ENCODE measurements at places on chromosomes 1 and 21. TPM values are rescaled to one million over a fixed set of nuclear protein-coding genes. Genes with fewer than 3 reads are reported as not detected.

DNA sequence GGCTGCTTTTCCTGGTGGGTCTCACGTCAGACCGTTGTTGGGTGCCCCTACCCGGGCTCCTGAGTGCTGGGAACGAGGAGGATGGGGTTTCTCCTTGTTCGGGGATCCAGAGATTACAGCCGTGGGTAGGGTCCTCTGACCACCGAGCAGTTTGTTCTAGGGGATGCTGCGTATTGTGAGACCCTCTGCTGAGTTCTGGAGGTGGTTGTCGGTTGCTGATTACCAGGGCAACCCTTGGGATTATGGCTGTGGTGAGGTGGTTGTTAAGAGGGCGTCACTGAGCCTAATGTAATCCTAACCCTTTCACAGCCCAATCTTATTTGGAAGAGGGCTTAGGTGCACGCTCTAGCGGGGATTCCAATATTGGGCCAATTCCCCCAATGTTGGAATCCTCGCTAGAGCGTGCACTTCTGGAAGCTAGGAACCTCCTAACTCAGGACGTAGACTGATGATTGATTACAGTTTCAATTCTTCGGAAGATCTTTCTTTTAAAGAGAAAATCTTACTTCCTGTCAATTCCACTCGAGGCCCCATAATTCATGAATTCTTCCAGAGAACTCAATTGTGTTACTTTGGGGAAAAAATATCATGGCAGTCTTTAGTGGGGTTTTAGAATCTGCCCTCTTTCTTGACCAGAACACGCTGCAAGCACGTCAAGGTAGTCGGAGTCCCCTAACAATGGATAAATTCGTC, 483 bp downstream of the TCEANC2 start:
- DNase-seq = no peak

DNA sequence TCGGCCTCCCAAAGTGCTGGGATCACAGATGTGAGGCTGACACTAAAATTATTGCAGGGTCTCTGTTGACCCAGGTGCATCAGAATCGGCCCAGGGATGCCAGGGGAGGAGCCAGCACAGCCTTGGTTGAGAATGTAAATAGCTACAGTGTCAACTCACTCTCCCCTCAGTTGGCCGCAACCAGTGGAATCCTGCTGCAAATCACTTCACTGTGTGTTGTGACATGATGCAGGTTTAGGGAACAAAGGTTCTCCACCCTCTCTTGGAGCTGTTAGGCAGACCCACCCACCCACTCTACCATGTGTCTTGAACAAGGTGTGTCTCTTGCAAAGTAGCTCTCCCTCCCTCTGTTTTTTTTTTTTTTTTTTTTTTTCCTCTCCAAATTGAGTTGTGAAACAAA, 60.5 kb upstream of the SOD1 start:
- no peak for DNase-seq

GRCh38 chr1:206506405-206507283, 687 bp upstream of the RASSF5 start:
- DNase-seq = no peak

GRCh38 chr1:12592496-12592895, 25.5 kb downstream of the DHRS3 start:
- DNase-seq = no peak

DNA sequence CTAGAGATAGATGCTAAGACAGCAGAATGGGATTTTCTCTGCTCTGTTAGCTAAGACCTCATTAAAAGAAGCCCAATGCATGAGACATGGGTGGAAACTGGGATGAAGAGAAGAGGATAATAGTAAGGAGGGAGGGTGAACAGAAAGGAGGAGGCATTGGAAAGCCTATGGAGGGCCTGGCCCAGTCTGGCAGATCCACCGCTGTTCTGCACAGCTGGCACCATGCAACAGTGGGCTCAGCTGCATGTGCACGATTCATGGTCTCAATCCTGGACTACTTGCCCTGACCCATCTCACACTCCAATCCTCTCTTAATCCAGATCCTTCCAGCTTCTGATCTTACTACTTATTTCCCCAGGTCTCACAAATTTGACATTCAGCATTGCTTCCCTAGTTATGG, 2.2 kb downstream of the PHC2 start:
- DNase-seq = no peak

DNA sequence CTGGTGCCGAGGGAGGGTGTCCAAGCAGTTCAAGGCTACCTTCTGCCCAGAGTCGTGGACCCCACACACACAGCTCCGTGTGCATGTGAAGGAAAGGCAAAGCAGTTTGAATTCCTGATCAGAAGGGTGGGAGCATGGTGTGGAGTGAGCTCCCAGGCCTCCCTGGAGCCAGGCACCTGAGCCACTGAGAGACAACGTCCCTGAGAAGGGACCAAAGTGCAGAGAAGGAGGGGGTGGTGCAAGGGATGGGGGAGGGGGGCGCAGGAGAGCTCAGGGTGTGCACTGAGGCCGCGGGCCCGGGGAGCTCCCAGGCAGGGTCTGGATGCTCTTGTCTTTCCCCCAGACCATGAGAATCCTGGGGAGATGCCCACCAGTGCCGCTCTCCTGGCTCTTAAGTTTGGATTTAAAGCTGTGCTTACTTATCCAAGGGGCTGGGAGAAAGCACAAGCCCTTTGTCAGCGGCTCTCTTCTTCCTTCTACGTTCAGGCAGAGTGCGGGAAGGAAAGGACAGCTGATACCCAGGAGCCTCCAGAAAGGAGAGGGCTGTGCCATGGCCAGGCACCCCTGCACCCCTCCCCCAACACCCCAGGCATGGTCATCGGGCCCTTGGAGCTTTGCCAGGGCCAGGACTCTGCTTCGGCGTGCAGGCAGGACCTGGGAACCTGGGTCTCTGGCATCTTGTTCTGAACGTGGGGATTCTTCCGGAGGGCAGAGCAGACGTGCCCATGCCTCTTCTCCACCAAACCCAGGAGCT, 24.1 kb downstream of the ACTA1 start:
- DNase-seq = no peak

Gene PEX14
- 12.4 TPM for total RNA-seq

Gene ANGPTL3
- total RNA-seq = not detected

Gene TDRD5
- 0.51 TPM for total RNA-seq

Gene HES2
- 17.6 TPM for total RNA-seq

- no peak for DNase-seq
Measured at GRCh38 chr1:13775916-13776315, 75.9 kb downstream of the PRDM2 start.

DNA sequence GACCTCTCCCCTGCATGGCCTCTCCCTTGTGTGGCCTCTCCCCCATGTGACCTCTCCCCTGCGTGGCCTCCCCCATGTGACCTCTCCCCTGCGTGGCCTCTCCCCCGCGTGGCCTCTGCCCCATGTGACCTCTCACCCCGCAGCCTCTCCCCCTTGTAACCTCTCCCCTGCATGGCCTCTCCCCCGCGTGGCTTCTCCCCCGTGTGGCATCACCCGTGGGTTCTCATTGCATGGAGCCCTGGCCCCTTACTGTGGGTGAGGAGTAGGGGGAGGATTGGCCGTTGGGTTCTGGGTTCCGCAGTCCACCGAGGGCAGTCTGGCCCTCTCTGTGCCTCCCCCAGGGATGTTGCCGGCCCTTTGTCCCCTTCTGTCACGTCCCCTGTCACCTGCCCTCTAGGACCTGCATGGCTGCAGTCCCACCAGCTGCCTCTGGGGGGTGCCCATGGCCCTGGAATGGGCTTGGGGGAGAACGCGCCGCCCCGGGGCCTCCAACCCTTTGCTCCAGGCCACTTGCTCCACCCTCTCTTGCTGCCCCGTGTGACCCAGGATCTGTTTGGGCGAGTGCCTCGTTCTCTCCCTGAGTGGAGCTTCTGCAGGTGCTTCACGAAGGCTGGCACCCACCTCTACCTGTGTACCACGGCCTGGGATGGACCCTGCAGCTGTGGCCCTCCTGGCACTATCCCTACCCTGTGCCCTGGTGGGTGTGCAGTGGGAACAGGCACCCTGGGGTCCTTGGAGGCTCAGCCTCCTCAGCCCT, 21.3 kb downstream of the RRP1 start:
- DNase-seq = peak; percentile 64

GRCh38 chr1:111739925-111740765, 950 bp upstream of the INKA2 start:
- DNase-seq = peak; percentile 73

DNA sequence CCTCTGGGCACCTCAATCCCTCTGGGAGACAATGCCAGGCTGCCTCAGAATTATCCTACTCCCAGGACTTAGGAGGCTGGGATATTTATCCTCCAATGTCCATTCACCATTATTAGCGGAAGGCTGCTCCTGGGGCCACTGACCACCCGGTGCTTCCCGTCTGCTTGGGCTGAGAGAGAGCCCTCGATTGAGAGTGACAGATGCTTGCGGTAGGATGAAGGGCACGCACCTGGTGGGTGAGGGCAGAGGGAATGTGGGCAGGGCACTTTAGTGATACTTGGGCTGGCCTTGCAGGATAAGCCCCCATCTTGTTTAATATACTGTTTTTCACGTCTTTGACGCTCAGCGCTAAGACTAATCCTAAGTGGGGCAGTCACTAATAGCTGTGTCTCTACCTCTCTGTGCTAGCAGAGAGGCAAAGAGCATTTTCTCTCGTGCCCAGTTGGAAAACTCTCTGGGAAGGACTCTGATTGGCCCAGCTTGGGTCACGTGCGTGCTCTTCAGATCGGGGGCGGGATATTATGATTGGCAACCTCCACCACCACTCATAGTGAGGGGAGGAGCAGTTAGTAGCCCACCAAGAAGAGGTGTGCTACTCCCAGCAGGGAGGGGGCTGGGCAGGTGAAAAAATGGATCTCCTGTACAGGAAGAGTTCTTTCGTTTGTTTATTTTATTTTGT, 10.6 kb upstream of the PARS2 start:
- peak; percentile 11 for DNase-seq

- DNase-seq = peak; percentile 21
Measured at GRCh38 chr1:67053535-67053784, 488 bp downstream of the SLC35D1 start.

- DNase-seq = no peak
Measured at GRCh38 chr1:192943108-192943507, 116.1 kb downstream of the UCHL5 start.

- DNase-seq = no peak
Measured at GRCh38 chr21:15667010-15667409, 62.8 kb upstream of the USP25 start.

GRCh38 chr1:60088620-60089155, 15.1 kb upstream of the C1orf87 start:
- DNase-seq = no peak

- no peak for DNase-seq
Measured at GRCh38 chr1:30318413-30318812, 405.0 kb downstream of the MATN1 start.

Gene WNT3A
- not detected for total RNA-seq

DNA sequence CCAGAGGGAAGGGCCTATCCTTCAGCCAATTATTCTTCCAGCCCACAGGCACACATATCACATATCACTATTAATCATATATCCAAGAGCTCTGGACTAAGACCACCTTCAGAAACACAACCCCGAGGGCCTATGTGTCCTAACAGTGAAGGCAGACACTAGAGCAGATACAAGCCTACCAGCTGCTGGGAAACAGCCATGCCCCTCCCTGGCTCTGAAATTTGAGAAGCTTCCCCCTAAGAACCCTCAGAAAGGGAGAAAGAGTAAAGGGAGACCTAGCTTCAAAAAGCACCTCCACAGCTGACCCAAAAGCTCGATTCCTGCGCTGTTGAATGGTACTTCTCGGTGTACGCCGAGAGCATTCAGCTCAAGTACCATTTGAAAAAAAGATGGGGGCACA, 17.4 kb downstream of the CNN3 start:
- DNase-seq = no peak

GRCh38 chr1:225767634-225768540, 9.7 kb upstream of the SRP9 start:
- peak; percentile 28 for DNase-seq

DNA sequence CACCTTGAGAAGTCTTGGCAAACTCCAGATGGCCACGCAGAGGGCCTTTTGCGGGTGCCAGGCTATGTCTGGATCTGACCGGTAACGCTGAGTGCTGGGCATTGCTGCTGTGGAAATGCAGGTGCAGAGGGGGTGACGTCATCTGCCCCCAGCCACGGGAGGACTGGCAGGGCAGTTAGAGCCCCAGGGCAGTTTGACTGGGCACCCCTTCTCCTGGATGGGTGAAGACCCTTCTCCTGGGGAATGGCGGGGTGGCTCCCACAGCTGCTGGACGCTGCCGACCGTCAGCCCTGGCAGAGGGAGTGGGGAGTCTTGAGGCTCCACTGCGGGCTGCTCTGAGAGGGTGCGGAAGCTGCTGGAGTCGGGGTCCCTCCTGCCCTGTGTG, 12.6 kb upstream of the EDN2 start:
- no peak for DNase-seq

- DNase-seq = no peak
Measured at GRCh38 chr1:59291561-59291960, 5.3 kb upstream of the FGGY start.

Gene APCS
- total RNA-seq = not detected

DNA sequence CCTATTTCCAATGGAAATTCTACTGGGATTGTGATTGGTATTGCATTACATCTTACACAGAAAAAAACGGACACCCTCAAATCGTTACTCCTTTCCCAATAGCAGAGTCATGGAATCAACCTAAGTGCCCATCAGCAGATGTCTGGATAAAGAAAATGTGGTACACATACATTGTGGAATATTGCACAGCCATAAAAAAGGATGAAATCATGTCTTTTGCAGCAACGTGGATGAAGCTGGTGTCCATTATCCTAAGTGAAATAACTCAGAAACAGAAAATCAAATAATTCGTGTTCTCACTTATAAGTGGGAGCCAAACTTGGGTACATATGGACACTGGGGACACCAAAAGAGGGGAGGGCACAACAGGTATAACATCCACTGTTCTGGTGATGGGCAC, 14.3 kb downstream of the HMGN1 start:
- DNase-seq = no peak

DNA sequence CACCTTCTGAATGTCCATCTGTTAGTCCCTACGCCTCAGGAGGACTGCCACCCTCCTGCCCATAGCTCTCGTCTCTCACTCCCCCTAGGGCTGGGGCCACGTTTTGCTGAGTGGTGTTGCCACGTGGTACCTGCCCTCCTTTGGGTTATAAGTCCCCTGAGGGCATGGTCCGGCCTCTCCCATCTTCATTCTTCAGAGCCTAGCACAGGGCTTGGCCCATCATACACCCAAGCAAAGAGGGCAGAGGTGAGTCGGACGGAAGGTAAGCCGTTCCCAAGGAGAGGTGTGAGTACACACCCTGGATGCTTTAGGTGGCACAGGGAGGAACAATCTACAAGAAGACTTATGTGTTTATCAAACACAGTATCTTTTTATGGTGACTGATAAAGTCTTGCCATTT, 10.9 kb downstream of the PADI2 start:
- DNase-seq = no peak

GRCh38 chr21:39265603-39266002, 47.8 kb downstream of the BRWD1 start:
- DNase-seq = no peak

Measured in dermis microvascular lymphatic vessel endothelial cell (primary cell).